ENCODE measurements at places on chromosomes 1 and 21. TPM values are rescaled to one million over a fixed set of nuclear protein-coding genes. Genes with fewer than 3 reads are reported as not detected.

SLC50A1 gene
- 19.9 TPM for total RNA-seq

- DNase-seq: no peak
These were observed 55.8 kb downstream of the CENPF start for GRCh38 chr1:214658785-214659184.

DDAH1 gene
- total RNA-seq: 78.8 TPM

- no peak for DNase-seq
These were observed 18.3 kb upstream of the PPIE start for GRCh38 chr1:39720094-39720999.

UBL4B gene
- total RNA-seq: not detected
